Stimulated activated CD8-positive, alpha-beta memory T cell treated with anti-CD3 and anti-CD28 coated beads, Interleukin-4, amount 100 ng/mL, for 4 hours (primary cell): ENCODE measurements at places on chromosomes 1 and 21.

DNA sequence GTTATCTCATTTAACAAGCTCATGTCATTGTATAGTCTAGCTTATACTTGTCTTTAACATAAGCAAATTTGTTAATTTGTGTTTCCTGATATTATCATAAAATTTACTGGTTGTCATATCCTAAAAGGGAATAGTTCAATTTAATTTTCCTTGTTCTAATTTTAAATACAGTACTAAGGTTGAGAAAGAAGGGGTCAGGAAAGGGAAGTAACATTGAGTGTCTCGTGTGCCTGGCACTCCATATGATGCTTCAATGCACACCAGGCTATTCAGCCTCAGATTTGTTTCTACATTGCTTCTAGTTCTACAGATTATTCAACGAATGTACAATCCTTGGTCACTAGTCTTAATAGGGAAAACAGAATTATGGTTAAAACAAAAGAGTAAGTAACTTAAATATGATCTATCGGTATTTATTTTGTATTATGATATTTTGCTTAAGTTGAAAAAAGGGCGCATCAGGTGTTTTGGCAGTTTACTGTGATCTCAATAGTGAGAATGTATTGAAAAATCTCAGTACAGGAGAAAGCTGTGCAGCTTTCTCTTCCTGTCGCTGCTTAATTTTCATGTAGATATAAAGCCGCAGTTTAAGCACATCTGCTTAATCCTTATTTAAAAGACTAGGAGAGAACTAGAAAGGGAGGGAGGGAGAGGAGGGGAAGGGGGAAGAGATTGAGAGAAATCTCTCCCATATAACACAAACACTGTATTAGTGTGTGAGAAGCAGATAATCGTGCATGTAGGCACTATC, 13.0 kb downstream of the PTPRC start:
- no peak for DNase-seq

DNA sequence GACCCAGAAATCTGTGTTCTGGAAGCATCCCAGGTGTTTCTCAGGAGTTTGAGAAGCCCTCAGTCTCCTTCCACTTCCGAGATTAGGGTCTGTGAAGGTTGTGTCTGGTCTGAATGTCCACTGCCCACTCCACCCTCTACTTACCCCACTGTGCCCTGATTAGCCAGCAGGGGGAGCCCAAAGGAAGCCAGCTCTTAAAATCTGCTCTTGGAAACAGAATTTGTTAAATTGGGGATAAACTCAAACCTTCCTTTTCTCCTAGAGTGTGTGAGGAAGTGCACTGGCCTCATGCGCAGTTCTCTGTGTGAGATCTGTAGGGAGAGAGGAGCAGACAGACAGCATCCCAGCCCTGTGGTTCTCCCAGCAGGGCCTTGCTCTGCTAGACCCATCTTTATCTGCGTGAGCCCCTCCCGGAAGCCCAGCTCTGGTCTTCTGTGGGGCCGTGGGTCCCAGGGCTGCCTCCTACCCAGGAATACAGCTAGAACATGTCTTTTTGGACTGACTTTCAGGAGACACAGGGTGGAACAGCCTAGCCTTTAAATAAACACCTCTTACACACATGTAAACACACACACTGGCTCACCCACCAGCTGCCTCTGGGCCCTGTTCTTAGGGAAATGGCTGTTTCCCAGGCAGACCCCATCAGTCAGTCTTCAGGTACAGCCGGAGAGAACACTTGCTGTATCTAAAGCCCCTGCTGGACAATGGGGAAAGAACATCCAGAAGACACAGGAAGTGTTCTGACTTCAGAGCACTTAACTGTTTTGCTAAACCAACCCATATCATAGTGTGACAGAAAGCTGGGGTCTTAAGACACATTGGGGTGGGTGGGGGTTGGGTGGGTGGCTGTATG, 52.2 kb downstream of the SMYD2 start:
- DNase-seq, result peak; percentile 7

GRCh38 chr1:184497959-184498723, 111.3 kb downstream of the C1orf21 start:
- DNase-seq, result no peak

GRCh38 chr1:101071470-101071891, 45.9 kb upstream of the DPH5 start:
- no peak for DNase-seq

- DNase-seq, result no peak
These were observed 21.6 kb downstream of the TNN start for GRCh38 chr1:175089136-175089718.
